T-cell (primary cell): ENCODE measurements at places on chromosomes 7 and 10. TPM values are rescaled to one million over a fixed set of nuclear protein-coding genes. Genes with fewer than 3 reads are reported as not detected.

SLC18A3 gene
- total RNA-seq, result not detected

DNA sequence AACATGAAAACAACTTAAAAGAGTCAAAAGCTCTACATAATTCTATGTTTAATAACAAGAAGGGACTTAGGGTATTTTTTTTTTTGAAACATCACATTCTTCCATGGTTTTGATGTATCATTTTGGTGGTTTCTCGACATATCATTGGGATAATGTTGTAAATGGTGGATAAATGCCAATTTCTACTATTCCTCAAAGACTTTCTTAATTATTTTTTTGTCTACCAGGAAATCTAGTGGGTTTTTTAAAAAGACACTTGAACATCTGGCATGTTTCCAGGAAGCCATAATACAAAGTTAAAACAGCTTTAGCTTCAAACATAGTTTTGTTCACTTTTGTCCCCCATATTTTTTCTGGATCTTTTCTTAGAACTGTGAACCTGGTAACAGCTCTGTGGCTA is 200.4 kb downstream of the DKK1 start:
- H3K36me3 ChIP-seq, result no peaks in the 10 kb centered on the region
- H3K27ac ChIP-seq, result no peak overlapping the region
- no peaks in the 10 kb centered on the region for H3K27me3 ChIP-seq
- no peak overlapping the region for H3K4me3 ChIP-seq
- no peaks in the 10 kb centered on the region for H3K4me1 ChIP-seq

ADAMTS14 gene
- total RNA-seq, result 0.13 TPM

DNA sequence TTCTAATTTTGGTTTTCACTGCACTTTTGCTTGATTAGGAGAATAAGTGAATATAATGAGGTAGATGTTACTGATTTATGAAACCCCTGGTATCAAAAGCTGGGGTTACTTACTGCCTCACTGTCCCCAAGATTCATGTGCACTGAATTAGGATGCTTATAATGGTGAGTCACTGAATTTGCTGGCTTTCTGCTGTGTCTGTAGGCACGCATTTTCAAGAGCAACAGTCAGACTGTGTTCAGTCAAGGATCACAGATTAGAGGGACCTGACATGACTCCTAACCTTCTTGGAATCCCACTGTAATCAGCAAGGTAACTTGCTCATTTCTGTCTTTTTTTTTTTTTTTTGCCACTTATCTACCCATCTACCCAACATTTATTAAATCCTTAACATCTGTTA is 59.7 kb downstream of the GPR85 start:
- H3K4me1 ChIP-seq, result no peaks in the 10 kb centered on the region
- no peak overlapping the region for H3K27ac ChIP-seq
- no peak overlapping the region for H3K4me3 ChIP-seq
- no peak for DNase-seq
- H3K27me3 ChIP-seq, result no peaks in the 10 kb centered on the region

ACTR3C gene
- 14.6 TPM for total RNA-seq

DNA sequence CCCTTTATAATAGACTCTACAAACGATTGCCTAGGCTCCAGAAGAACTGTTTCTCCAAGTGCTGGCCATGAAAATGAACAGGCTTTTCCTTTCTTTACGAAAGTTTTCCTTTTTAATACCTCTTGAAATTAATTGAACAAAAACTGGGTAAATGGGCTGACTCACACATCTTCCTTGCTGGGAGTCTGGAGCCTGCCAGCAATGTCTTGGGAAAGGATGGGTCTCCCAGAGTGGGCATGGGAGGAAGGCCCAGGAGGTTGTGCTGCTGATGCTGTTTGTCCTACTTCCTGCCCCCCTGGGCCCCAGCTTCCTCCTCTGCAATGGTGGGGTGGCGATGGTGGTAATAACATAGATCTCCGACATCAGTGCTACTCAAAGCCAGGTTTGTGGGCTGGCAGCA is 174.1 kb downstream of the RPS24 start:
- H3K4me1 ChIP-seq, result peaks cover 11% of the 10 kb centered on the region
- no peak overlapping the region for H3K4me3 ChIP-seq

- no peak overlapping the region for H3K4me3 ChIP-seq
- no peak for DNase-seq
- H3K27ac ChIP-seq, result no peak overlapping the region
- no peaks in the 10 kb centered on the region for H3K36me3 ChIP-seq
- no peaks in the 10 kb centered on the region for H3K4me1 ChIP-seq
- no peaks in the 10 kb centered on the region for H3K27me3 ChIP-seq
These were observed 303.1 kb downstream of the WDR11 start for GRCh38 chr10:121154310-121154709.

DNA sequence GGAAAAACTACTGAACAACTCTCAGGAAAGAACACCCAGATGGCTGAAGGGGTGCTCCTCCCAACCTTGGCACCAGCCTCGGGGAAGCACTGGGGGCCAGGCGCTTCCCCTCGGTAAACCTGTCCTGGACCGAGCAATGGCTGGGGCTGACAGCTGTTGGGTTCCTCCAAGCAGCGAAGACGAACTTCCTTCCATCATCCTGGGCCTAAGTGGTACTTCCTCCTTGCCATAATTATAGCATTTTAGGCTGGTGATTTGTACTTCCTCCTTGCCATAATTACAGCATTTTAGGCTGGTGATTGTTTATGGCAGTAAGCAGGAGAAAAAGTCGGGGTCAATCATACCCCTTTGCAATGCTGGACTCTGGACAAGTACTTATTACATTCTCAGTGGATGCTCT is 69.3 kb downstream of the MYOF start:
- peaks cover 63% of the 10 kb centered on the region for H3K4me1 ChIP-seq
- H3K4me3 ChIP-seq, result peak overlapping the region; percentile 52
- DNase-seq, result no peak

- no peaks in the 10 kb centered on the region for H3K4me1 ChIP-seq
- no peaks in the 10 kb centered on the region for H3K36me3 ChIP-seq
- H3K27ac ChIP-seq, result no peak overlapping the region
These were observed 28.1 kb upstream of the ELN start for GRCh38 chr7:73999664-74000435.

- DNase-seq, result no peak
- H3K4me1 ChIP-seq, result no peaks in the 10 kb centered on the region
- no peaks in the 10 kb centered on the region for H3K36me3 ChIP-seq
These were observed 139.3 kb upstream of the ODAD2 start for GRCh38 chr10:28137907-28138880.

PCDH15 gene
- total RNA-seq, result not detected

GRCh38 chr7:155316427-155317113 is 18.9 kb downstream of the INSIG1 start:
- H3K4me3 ChIP-seq, result no peak overlapping the region
- no peak overlapping the region for H3K27ac ChIP-seq
- H3K36me3 ChIP-seq, result no peaks in the 10 kb centered on the region
- no peaks in the 10 kb centered on the region for H3K27me3 ChIP-seq
- H3K4me1 ChIP-seq, result no peaks in the 10 kb centered on the region

- H3K27me3 ChIP-seq, result peaks cover 3% of the 10 kb centered on the region
- H3K36me3 ChIP-seq, result no peaks in the 10 kb centered on the region
- H3K27ac ChIP-seq, result no peak overlapping the region
- no peak overlapping the region for H3K4me3 ChIP-seq
- no peaks in the 10 kb centered on the region for H3K4me1 ChIP-seq
These were observed 222.3 kb upstream of the MGMT start for GRCh38 chr10:129244757-129245156.

DNA sequence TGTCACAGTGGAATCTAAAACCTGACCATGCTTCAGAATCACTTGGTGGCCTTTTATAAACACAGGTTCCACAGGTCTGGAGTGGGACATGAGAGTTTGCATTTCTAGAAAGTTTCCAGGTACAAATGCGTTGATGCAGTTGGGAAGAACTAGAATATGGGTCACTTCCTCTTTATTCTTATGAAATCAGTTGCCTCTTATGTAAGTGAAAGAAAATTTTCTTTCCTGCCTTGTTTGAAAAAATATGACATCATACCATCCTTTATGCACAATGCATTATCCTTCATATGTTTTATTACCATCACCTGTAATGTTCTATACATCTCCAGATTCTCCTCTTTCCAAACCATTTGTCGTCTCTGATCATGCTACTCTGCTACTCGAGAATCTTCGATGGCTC is 44.0 kb downstream of the PLXNA4 start:
- peaks cover 8% of the 10 kb centered on the region for H3K27me3 ChIP-seq
- H3K4me1 ChIP-seq, result no peaks in the 10 kb centered on the region
- H3K36me3 ChIP-seq, result no peaks in the 10 kb centered on the region
- no peak overlapping the region for H3K4me3 ChIP-seq
- no peak overlapping the region for H3K27ac ChIP-seq
- no peak for DNase-seq

GRCh38 chr7:44735403-44736165 is 13.1 kb upstream of the ZMIZ2 start:
- H3K4me1 ChIP-seq, result no peaks in the 10 kb centered on the region
- DNase-seq, result no peak
- no peak overlapping the region for H3K27ac ChIP-seq
- no peak overlapping the region for H3K4me3 ChIP-seq
- no peaks in the 10 kb centered on the region for H3K36me3 ChIP-seq

GRCh38 chr7:152711444-152711944 is 35.6 kb upstream of the XRCC2 start:
- H3K27me3 ChIP-seq, result peaks cover 5% of the 10 kb centered on the region
- no peak overlapping the region for H3K27ac ChIP-seq
- no peaks in the 10 kb centered on the region for H3K36me3 ChIP-seq
- H3K4me3 ChIP-seq, result no peak overlapping the region

SRGN gene
- 170 TPM for total RNA-seq

FEZF1 gene
- not detected for total RNA-seq

ACTL6B gene
- not detected for total RNA-seq

LRIT1 gene
- total RNA-seq, result not detected

DNA sequence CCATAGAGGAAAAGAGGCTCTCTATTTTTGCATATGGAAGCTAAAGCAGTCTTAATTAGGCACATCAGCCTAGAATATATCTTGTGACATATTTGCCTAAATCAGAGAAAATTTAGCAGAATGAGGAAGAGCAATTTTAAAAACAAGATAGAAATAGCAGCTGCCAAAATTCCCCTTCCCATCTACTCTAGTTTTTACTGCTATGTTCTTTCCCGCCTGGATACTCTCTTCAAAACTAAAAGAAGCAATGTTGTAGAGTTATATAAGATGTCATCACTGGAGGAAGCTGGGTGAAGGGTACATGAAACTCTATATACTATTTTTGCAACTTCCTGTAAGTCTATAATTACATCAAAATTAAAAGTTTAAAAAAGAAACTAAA is 87.0 kb downstream of the ARMH3 start:
- H3K4me3 ChIP-seq, result no peak overlapping the region
- H3K4me1 ChIP-seq, result peaks cover 5% of the 10 kb centered on the region
- H3K36me3 ChIP-seq, result peaks cover 37% of the 10 kb centered on the region
- no peak overlapping the region for H3K27ac ChIP-seq

GRCh38 chr7:82413237-82413636 is 30.3 kb downstream of the CACNA2D1 start:
- no peak overlapping the region for H3K27ac ChIP-seq
- DNase-seq, result no peak
- H3K4me3 ChIP-seq, result no peak overlapping the region
- H3K36me3 ChIP-seq, result no peaks in the 10 kb centered on the region

- no peaks in the 10 kb centered on the region for H3K27me3 ChIP-seq
- H3K36me3 ChIP-seq, result no peaks in the 10 kb centered on the region
- H3K4me3 ChIP-seq, result no peak overlapping the region
- no peak for DNase-seq
- H3K27ac ChIP-seq, result no peak overlapping the region
These were observed 66.7 kb downstream of the RNF133 start for GRCh38 chr7:122632238-122632637.

CPA1 gene
- total RNA-seq, result not detected

ANK3 gene
- total RNA-seq, result 43.0 TPM

CYP3A4 gene
- total RNA-seq, result 0.66 TPM

- H3K4me3 ChIP-seq, result no peak overlapping the region
- H3K27me3 ChIP-seq, result no peaks in the 10 kb centered on the region
- H3K36me3 ChIP-seq, result peaks cover 4% of the 10 kb centered on the region
- DNase-seq, result no peak
These were observed 432.7 kb upstream of the GALNT17 start for GRCh38 chr7:70699271-70699670.

- H3K27me3 ChIP-seq, result no peaks in the 10 kb centered on the region
- no peak for DNase-seq
- H3K4me3 ChIP-seq, result no peak overlapping the region
- H3K27ac ChIP-seq, result no peak overlapping the region
- no peaks in the 10 kb centered on the region for H3K36me3 ChIP-seq
- no peaks in the 10 kb centered on the region for H3K4me1 ChIP-seq
These were observed 50.7 kb downstream of the TAS2R16 start for GRCh38 chr7:122944682-122945303.
